NCI-H2081 treated with DMSO at 0.1 percent for 48 hours (cell line): ENCODE measurements at places on chromosomes 12 and 14.

DNA sequence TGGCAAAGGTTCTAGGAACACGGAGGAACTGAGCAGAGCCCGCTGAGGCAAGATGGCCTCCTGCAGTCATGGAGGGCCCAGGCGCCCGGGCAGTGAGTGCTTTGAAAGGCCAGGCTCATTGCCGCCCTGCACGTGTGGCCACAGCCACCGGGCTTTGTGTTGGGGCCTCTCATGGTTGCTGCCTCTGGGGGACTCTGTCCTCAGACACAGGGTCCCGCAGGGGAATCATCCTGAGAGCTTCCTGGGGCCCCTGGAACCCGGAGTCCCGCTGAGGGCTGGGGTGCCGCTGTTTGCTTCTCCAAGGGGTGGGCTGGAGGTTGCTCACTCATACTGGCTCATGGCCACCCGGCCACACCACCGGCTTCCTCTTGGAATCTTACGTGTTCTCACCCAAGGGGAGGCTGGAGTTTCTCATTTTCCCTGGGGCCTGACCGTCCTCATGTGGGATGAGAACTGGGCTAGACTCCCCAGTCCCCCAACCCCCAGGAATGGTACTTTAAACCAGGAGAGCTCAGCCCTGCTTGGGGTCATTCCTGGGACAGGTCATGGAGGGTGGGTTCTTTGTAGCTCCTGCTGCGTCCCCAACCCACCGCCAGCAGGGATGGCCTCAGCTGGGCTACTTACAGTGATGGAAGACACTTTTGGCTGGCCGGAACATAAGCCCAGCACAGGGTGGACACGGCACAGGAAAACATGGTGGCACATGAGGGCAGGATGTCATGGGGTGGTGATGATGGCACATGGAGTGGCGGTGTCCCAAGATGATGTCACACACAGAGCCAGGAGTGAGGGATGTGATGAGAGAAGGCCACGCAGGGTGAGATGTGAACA is 21.1 kb upstream of the LRTM2 start:
- no peak for DNase-seq

DNA sequence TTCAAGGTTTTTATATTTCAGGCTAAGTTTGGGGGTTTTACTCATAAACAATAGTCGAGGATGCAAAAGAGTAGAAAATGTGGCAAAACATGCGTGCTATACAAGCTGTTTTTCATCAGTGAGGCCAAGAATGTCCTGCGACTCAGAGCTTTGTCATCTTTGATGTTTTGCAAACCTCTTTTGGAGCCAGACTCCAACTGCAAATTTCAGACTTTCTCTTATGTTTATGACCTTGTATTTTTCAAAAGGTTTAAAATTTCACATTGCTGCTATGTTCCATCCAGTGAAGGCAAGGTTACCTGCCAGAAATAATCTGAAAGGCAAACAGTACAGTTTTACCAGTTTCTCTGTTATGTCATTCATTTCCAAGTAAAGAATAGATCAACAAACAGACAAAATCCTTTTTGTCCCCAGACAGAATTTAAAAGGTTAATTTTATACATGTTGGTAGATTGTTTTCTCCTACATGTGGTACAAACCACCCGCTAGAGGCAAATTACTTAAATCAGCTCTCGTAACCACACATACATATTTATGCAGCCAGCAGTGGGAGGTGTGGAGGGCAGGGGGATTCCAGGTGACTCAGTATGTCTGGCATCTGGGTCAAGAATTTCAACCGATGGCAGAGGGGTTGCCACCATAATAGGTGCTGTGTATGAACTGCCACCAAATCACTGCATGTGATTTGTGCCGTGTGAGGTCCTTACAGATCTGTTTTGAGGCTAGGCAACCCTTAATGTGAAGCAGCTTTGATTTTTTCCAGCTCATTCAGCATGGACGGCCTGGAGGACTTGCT is 119.8 kb upstream of the CPM start:
- no peak for DNase-seq

DNA sequence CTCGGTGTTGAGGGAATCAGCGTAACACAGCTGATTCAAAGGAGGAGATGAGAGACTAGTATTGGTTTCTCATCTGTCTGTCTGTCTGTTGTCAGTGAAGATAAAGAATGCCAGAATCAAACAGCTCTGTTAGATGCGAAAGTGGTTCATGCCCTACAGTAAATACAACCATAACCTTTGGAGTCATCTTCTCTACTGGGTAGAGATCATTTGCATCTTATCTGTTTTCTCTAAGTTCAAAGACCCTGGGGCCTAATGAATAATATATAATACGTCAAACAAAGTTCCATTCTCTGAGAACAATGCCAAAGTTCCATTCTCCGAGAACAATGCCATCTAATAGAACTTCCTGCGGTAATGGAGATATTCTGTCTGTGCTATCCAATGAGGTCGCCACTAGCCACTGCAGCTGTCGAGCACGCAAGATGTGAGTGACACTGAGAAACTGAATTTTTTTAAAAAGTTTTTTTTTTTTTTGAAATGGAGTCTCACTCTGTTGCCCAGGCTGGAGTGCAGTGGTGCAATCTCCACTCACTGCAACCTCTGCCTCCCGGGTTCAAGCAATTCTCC is 6.6 kb downstream of the IL31 start:
- DNase-seq: no peak

DNA sequence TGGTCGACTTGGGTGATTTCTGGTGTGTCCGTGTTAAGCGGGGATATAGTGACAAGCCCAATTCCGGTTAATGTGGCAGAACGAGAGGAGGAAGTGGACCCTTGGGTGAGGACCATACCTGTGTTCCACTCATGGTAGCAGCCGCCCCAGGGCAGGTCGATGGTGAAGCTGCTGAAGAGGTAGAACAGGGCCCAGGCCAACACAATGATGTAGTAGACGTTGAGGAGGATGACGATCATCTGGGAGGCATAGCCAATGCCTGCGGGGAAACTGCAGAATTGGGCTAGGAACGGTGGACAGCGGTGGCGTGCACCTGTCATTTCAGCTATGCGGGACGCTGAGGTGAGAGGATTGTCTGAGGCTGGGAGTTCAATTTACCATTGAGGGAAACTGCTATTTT is 20.1 kb downstream of the SLC6A13 start:
- DNase-seq: no peak

DNA sequence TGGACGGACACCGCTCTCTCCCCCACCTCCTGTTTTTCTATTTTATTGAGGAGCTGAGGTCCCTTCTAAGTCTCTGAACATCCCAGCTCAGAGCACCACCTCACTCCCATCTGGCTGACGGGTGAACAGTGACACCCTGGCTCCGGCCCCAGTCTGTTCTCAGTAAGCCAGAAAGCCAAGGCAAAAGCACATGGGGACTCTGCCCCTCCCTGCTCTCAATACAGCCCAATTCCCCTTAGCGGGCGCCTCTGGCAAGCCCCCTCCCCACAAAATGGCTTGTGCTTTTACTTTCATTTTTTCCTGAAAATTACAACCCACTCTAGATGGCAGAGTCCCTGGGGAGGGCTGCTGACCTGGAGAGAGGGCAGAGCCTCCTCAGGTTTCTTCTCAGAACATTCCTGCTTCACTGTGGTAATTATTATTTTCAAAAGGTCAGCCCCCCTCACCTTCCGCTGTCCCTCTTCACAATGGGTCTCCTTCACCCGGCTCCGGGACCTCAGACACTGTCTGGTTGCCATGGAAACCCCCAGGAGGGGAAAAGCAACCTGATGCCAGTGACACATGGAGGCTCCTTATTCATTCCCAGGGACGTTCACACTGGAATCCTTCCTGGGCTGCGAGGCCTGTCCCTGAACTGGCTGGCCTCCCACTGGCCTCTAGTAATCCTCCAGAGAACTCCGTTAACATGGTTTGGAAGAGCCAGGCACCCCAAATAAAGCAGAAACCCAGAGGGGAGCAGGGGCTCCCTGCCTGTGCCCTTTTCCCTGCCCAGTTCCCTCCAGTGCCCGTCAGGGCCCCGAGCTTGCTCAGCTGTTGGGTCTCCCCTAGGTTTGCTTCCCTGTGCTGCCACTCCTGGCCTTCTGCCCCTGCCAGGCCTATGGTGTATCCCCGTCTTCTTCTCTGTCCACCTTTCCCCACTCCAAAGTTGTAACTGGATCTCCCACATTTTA is 15.9 kb downstream of the COL2A1 start:
- no peak for DNase-seq

GRCh38 chr12:25328072-25328712 is 77.5 kb upstream of the KRAS start:
- no peak for DNase-seq

GRCh38 chr12:66739940-66740651 is 61.2 kb upstream of the GRIP1 start:
- DNase-seq: no peak

DNA sequence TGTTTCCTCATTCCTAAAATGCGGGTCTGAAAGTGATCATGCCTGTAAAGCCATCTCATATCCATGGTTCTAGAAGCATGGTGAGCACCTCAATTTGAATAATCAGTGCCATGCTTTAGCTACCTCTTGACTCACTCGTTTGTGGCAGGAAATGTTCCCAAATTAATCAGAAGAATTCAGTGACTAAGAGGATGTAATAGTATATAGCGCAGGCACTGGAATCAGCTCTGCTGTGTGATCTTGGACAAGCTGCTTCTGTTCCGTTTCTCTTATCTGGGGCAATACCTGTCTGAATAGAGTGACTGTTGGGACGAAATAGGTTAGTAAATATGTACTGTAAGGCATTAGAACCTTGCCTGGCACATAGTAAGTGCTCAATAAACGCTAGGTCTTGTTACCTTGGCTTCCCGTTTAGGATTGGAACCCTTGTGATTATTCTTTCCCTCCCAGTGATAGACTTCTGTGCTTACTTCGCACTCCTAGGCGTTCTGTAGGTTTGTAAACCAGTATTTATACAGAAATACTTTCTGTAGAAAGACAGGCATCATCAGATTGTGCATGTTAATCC is 820 bp upstream of the SMAGP start:
- no peak for DNase-seq

DNA sequence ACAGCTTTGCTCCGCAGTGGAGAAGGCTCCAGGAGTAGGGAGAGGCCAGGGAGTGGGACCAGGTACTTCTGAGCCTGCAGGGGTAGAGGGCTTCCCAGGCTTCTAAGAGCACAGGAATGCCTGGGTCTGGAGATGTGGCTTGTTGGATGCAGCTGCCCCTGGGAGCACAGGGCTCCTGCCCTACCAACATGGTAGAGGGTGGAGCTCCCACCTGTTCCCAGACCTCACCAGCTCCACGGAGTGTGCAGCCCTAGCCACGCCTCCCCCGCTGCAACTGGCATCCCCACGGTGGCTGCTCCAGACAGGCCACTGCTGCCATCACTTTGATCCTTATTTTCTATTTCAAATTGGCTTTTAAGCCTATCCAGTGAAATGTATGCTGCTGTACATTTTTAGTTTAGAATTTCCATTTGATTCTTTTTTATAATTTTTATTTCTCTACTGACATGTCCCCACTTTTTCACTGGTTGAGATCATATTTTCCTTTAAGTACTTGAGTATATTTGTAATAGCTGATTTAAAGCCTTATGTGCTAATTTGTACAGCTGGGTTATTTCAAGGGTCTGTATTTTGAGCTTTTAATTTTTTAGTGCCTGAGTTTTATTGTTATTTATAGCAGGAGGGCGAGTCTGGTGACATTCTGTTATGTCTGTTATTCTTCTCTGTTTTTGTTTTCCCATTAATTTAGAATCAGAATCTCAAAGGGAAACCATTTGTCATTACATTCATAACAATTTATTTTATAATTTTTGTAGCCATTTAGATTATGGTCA is 78.0 kb downstream of the DERA start:
- no peak for DNase-seq

DNA sequence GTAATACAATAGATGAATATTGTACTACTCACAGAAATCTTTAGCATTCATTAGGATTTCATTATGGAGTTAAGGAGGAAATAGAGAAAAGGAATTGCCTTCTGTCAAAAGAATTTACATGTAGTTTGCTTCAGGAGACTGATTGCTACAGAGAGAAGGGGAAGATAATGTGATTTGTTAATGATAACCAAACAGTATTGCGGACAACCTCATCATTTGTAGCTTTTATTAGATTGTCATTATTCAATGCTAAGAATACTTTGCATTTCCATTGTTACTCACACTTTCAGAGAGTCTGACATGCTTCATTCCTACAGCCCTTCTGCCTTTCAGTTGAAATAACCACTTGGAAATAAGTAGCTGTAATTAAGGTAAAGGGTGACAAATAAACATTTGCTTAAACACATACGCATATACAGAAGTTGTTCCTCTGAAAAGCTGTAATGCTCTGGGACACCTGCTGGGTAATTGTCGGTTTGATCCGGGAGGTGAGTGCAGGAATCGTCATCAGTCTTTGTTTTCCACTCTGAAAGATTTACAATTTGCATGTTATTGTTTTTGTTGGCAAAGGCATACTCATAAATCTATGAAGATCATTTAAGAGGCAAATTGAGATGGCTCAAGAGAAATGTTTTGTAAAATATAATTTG is 600.2 kb downstream of the TRHDE start:
- peak; percentile 76 for DNase-seq

DNA sequence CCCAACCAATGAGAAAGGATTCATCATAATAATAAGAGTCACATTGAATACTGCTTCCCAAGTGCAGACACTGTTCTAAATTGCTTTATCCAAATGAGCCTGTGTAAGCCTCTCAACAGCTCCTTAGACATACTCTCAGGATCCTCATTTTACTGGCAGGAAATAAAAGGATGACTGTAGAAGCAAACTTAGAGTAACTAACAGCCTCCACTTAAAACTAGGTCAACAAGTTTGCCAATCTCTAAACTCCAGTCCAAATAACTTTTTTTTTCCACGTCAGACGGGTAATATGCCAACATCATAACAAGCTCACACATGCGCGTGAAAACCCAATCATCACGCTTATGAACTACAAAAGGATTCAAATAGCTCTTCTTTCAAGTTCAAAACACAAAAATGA is 15.3 kb upstream of the DPF3 start:
- no peak for DNase-seq

DNA sequence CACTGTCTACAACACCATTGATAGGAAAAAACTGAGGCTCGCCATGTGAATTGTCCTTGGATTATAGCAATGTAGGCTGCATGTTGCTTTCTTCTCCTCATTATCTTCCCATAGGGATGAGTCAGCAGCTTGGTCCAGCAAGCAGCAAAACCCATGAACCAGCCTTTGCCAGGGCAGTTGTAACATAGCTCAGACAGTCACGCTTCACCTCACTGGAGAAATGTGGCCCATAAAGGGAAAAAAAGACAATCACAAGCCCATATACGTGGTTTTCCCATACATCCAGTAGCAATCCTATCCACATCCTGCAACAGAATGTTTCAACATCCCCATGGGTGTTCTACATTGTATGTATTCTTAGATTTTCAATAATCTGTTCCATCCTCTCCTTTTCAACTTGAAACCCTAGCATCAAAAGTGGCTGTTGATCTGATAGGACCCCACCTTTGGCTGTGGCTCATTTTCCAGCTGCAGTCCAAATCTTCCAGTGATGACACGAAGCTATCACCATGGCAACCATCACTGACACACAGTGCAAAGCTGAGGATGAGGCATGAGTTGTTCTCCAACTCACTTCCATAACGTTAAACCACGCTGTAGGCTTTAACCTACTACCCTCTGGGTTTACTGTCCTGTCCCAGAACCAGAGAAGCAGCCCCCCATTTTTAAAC is 34.0 kb downstream of the GRIN2B start:
- DNase-seq: no peak

- DNase-seq: no peak
Observed at GRCh38 chr12:96414637-96415036, 14.4 kb upstream of the CDK17 start.

GRCh38 chr12:20492251-20492760 is 124.0 kb downstream of the PDE3A start:
- no peak for DNase-seq
